ENCODE measurements at places on chromosomes 6 and 20.
A peak's percentile ranks its signal among the peaks of the same experiment; 100 is the strongest.

DNA sequence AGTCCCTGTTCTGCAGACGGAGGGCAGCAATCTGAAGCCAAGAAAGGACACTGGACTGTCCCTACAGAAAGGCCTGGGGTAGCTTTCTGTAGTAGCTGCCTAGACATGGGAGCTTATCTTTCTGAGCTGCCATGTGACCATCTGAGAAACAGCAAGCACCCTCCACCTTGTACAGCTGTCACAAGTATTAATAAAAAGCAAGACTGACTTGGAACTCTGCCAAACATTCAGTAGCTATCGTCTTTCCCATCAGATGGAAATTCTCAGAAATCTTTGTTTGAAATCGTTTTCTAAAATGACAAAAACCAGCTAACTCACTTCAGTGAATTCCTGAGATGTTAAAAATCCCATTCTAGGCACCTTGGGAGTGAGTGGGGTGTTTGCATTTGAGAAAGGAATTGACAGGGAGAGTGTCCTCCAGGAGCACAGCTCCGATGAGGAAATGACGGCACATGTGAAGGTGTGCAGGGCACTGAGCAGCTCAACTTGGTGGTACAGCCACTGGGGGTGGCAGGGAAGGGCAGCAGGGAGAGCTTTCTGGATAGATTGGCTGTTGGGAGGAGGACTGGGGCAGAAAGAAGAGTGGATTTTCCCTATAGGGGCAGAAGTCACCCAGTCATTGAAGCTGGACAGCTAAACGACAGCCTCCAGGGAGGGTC, 24.5 kb downstream of the ACSS1 start:
- peak; percentile 9 for DNase-seq

DNA sequence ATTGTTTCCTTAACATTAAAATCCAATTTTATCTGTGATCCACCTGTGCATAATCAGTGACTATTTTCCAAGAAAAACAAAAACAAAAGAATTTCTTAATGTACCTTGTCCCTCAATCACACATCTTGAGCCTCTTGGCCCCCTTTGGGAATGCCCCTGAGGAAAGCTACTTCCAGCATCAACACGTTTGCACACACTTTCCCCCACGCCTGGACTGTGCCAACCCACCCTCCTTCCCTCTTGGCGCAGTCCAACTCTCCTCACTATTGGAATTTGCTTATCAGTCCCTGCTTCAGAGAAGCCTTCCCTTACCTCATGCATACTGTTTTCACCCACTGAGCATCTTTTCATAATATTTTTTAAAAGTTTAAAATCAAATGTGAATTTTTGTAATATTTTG, 389.4 kb upstream of the NRSN1 start:
- no peak for DNase-seq

GRCh38 chr6:1325461-1326309, 13.8 kb downstream of the FOXQ1 start:
- no peak for DNase-seq

DNA sequence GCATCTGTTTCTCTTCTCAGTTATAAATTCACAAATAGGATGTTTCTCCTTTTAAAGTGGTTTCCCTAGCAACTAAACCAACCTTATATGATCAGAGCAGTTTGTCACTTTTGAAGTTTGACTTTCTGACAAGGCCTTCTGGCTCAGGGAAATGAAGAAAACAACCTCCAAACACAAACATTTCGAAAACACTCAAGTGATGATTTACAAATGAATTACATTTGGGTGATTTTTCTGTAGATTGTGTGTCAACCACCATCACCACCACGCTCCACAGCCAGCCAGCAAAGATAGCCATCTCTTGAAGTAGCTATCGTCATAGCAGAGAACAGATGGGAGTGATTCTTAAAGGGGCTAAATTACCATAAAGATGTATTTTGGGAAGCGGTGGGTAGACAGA, 16.5 kb upstream of the MLIP start:
- DNase-seq = no peak

DNA sequence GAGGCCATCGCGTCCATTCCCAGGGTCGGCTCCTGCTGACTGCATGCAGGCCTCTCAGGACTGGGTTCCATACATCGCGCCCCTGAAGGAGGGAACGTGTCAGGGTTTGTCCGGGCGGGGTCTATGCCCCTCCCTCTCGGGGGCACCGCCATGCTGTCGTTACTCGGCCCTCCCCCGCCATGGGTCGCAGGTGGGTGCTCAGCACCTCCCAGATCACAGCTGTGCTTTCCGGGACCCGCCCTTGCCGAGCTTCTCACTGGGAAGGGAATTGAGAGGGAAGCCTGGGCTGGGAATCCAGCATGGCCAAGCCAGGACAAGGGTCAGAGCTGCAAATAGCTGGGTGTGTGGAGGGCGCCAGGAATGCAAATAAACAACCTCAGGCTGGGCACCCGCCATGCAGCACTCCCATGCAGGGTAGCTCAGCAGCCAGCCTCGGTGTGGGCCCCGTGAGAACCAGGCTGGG, at the start of gene FRMD1:
TSS of gene FRMD1 (minus strand) at position 270 of the 463 bp plus-strand sequence. CDS start at position 152, 118 bp downstream.
- no peak for DNase-seq

DNA sequence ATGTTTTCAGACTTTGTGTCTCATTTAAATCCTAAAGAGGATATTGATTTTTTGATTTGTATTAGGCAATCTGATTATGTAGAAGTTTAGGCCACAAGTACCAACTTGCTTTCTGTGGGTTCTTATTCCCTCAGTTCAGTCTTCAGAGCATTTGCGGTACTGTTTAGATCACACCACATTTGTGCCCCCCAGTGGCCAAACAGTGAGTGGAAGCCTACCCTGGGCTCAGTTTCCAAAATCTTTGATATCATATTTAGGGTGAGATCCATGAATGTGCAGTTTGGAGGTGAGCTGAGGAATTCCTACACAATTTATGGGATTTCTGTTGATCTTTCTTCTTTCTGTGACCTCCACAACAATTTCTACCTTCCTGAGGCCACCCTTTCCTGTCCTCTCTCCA, 92.3 kb upstream of the FUT9 start:
- DNase-seq = no peak

DNA sequence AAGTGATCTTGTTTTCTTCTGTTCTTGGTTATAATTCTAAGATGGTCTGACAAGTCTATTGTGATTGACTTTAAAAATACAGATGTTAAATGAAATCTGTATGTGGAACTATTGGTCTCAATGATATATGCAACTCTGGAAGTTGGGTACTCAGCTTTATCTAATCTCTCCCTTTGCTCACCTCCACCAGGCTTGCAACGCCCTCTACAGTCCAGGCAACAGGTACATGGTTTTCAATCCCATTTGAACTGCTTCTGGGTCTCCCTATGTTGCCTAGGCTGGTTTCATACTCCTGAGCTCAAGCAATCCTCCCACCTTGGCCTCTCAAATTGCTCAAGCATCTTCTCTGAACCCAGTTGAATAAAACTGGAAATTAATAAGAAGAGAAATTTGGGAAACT, 25.6 kb upstream of the HLA-DQB1 start:
- no peak for DNase-seq

DNA sequence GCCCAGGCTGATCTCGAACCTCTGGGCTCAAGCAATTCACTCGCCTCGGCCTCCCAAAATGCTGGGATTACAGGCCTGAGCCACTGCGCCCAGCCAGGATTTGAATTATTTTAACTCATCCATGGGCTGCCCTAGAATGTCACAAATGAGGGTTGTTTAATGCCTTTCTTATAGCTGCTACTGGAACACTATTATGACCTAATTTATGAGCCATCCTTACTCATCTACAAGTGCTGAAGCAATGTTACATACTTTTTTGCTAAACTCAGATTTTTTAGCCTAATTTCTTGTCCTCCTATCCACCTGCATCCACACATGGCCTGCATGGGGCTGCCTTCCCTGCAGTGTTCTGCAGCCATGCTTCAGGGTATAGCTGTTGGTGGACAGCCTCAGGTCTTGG, 59.9 kb downstream of the RTN4IP1 start:
- no peak for DNase-seq

DNA sequence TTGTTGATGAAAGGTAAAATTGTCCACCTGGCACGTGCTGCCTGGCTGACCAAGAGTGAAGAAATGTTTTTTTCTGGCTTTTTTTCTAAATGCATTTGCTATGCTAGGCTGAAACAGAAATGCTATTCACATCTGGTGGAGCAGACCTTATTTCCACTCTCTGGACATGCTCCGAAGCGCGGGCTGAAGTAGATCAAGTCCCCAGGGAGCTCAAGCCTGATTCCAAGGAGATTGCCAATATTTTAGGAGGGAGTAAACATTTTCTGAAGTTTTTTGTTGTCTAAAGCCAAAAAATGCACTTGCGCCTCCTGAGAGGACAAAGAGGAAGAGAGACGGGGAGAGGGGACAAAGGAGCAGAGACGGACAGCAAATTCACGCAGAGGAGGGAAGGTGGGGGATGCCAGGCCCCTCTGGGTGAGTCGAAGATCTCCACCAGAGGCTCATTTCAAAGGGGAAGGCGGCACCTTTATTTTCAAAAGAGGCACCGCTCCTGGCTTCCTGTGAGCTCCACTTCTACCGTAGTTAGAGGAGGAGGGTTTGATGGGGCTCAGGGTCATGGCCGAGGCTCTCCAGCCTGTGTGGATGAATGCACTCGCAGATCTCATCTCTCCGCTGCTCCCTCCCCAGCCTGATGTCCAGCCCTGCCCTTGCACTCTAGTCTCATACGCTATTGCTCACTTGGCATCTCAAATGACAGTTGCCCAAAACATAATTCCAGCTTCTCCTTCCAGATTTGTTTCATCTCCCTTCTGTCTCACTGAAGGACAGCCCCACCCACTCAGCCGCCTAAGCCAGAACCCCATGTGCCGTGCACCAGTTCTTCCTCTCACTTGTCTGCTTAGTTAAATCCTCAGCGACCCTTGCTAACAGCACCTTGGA, 23.1 kb upstream of the SMOC2 start:
- peak; percentile 72 for DNase-seq

DNA sequence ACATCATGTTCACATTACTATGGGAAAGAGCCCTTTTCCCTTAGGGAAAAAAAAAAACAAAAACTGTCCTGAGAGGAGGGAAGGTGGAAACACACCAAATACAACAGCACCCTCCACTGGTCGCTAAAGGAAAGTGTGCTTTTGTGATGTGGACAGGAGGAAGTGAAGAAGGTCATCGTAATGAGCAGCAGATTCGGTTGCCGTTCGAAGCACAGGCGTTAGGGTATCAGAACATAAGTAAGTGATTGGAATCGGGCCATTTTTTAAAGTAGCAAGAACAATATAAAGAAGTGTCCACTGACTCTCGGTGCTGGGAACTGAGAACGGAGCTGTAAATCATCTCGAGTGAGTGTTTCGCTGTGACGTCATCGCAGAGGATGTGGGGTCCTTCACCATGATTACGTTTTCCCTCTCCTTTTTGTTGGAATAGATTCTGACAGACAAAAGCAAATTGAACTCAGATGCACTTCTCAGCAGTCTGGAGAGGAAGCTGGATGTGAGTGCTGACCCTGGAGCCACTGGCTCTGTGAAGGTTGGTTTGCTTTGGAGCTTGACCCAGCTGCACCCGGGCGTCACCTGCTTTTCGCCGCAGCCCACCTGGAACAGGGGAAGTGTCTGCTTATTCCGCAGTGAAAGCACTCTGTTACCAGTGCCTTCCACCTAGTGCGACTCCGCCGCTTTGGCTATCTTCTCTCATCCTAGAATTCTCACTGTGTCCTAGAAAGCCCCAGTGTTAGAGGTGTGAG, 203.6 kb upstream of the GMDS start:
- DNase-seq = no peak

DNA sequence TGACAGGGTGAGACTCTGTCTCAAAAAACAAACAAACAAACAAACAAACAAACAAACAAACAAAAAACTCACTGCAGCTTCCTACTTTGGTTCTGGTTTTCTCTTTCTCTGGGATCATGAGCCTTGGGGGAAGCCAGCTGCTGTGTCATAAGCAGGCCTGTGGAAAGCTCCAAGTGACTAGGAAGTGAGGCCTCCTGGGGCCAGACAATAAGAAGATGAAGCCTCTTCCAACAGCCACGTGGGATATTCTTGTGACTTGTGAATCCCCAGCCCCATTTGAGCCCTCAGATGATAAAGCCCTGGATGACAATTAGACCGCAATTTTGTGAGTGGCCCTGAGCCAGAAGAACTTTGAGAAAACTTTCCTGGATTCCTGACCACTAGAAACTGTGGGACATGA, 11.4 kb downstream of the HLA-A start:
- DNase-seq = no peak

DNA sequence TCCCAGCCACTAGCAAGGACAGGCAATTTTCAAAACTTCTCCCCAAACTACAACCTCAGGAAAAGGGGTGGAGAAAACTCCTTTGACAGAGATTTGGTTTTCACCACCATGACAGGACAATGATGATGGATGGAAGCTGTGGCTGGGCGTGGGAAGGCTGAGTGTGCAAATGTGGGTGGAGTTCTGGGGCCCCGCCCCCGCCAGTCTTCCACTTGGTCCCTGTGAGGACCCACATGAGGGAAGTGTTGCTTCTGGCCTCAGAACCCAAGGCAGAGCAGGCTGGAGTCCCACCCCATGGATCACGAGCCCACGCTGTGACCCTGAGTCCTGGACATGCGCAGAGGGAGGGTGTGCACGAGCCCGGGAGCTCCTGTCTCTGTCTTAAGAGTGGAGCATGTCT, 21.5 kb upstream of the MRGBP start:
- no peak for DNase-seq

DNA sequence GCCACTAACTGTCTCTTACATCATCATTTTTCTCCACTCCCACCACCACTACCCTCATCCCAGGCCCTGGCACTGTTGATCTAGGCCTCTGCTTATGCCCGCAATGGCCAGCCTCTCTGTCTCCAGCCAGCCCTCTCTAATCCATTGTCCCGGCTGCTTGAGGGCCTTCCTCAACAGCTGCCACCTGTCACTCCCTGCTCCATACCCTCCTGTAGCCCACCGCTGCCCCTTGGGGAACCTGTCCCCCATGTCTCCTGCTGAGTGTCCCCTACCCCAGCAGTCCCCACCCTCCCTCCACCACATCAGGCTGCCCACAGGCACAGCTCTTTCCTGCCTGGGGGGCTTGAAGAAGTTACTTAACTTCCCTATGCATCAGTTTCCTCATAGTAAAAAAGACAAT, 13.4 kb downstream of the TEAD3 start:
- DNase-seq = no peak

DNA sequence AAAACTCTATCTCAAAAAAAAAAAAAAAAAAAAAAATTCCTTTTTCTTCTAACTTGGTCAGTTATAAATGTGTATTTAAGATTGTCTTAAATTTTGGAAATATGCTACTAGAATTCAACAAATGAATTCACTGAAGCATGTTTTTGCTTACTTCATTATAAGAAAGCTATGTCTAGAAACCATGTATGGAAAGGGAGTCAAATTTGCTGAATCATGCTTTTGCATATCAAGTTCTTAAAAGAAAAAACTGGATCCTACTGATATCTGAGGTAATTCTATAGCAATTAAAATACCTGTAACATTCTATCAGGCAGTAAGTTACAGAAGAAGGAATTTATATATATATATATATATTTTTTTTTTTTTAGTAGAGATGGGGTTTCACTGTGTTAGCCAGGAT, 27.7 kb downstream of the AKIRIN2 start:
- no peak for DNase-seq

GRCh38 chr6:157219201-157220200, 103.8 kb downstream of the TMEM242 start:
- no peak for DNase-seq

- DNase-seq = no peak
These were observed 19.5 kb downstream of the CCDC167 start for GRCh38 chr6:37480118-37480736.

GRCh38 chr6:10421921-10422736, 7.3 kb upstream of the TFAP2A start:
- no peak for DNase-seq

- DNase-seq = peak; percentile 29
These were observed 1.4 kb downstream of the PDE10A start for GRCh38 chr6:165661664-165662025.

- DNase-seq = no peak
These were observed 268.3 kb downstream of the HIVEP2 start for GRCh38 chr6:142676647-142677192.

Measured in ovary (tissue), 10 donors.